MCF 10A (cell line): ENCODE measurements at places on chromosomes 7 and 10. TPM values are rescaled to one million over a fixed set of nuclear protein-coding genes. Genes with fewer than 3 reads are reported as not detected.

DNA sequence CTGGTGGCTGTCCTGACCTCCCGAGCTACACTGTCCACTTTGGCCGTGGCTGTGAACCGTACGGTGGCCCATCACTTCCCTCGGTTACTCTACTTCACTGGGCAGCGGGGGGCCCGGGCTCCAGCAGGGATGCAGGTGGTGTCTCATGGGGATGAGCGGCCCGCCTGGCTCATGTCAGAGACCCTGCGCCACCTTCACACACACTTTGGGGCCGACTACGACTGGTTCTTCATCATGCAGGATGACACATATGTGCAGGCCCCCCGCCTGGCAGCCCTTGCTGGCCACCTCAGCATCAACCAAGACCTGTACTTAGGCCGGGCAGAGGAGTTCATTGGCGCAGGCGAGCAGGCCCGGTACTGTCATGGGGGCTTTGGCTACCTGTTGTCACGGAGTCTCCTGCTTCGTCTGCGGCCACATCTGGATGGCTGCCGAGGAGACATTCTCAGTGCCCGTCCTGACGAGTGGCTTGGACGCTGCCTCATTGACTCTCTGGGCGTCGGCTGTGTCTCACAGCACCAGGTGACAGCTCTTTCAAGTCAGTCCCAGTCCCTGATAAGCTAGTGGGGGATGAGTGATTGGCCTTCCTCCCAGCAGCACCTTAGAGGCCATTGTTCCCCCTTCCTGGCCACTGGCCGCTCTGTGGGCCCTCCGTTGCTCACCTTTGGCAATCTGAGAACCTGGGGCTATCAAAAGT lies 3.0 kb downstream of the CHPF2 start:
- H3K4me1 ChIP-seq = peaks cover 16% of the 10 kb centered on the region
- H3K4me3 ChIP-seq = no peak overlapping the region
- no peak overlapping the region for H3K27ac ChIP-seq
- DNase-seq = no peak
- H3K36me3 ChIP-seq = peaks cover 47% of the 10 kb centered on the region
- H3K27me3 ChIP-seq = no peaks in the 10 kb centered on the region

DNA sequence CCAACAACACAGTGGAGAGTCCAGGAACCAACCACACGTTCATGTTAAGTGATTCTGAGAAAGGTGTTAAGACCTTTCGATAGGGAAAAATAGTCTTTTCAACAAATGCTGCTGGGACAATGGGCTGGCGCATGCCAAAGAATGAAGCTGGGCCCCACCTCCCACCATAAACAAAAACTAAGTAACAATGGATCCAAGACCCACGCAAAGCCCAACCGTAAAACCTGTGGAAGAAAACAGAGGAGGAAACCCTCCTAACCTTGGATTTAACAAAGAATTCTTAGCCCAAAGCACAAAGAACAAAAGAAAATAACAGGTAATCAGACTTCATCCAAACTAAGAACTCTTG lies 272.8 kb downstream of the ELFN1 start:
- H3K27ac ChIP-seq = no peak overlapping the region
- no peak for DNase-seq
- H3K4me1 ChIP-seq = no peaks in the 10 kb centered on the region
- no peaks in the 10 kb centered on the region for H3K27me3 ChIP-seq
- no peak overlapping the region for H3K4me3 ChIP-seq
- H3K36me3 ChIP-seq = peaks cover 14% of the 10 kb centered on the region

DNA sequence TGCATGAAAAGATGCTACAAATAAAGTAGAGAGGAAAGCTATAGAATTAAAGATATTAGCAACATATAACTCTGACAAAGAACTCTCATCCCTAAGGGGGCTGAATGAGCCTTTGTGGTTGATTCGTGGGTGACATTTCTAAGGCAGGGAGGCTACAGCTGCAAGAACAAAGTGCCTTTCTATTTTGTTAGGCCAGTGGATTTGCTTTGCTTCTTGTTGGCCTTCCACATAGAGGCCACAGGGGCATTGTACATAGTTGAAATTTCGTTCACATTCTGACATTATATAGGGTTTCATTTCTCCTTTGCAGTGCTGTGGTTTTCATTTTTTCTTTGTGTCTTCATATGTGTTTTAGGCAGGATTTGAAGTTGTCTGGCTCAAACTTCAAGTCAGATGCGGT lies 819.2 kb upstream of the C7orf33 start:
- H3K36me3 ChIP-seq = no peaks in the 10 kb centered on the region
- peaks cover 45% of the 10 kb centered on the region for H3K27me3 ChIP-seq
- H3K27ac ChIP-seq = no peak overlapping the region
- no peak for DNase-seq
- no peaks in the 10 kb centered on the region for H3K4me1 ChIP-seq

DNA sequence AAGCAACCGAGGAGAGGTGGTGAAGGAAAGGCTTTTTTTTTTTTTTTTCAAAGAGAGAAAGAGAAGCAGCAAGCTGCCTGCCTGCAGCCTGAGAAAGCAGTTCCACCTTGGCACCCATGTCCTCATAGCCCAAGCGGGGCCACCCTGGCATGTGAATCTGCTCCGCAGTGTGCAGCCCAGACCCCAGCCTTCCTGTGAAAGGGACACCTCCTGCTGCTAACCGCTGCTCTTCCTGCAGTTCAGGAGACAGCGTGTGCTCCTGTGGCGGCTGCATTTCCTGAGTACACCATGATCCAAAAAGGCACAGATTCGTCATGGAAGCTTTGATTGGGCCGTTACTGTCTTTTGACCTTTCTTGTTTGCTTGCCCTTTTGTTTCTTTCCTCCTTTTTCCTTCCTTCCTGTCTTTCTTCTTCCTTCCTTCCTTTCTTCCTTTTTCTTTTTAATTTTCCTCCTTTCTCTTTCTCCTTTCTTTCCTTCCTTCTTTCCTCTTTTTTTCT lies 38.1 kb downstream of the IKZF1 start:
- DNase-seq = peak; percentile 30
- no peak overlapping the region for H3K27ac ChIP-seq
- H3K4me1 ChIP-seq = peaks cover 9% of the 10 kb centered on the region

LCOR gene
- 33.9 and 40.4 TPM in 2 replicates for total RNA-seq

DNA sequence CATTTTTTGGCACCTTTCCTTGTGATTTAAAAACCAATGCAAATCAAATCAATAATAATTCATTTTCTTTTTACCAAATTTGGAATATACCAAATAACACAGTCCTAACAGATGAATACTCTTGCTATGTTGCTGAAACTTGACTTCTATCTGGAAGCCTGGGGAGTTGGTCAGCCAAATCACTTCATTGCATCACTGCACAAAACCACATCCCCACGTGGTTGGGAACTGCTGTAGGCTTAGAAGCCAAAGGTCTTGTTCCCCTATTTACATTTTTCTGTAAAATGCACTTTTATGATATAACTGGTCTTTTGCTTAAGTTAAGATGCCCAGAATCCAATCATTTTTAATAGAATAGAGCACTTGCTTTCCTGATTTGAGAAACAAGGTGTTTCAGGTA lies 15.2 kb downstream of the GPR85 start:
- no peaks in the 10 kb centered on the region for H3K4me1 ChIP-seq
- DNase-seq = peak; percentile 41
- H3K4me3 ChIP-seq = no peak overlapping the region

- H3K27ac ChIP-seq = no peak overlapping the region
- H3K36me3 ChIP-seq = no peaks in the 10 kb centered on the region
These were observed 51.4 kb upstream of the LYZL2 start for GRCh38 chr10:30680908-30681307.

DNA sequence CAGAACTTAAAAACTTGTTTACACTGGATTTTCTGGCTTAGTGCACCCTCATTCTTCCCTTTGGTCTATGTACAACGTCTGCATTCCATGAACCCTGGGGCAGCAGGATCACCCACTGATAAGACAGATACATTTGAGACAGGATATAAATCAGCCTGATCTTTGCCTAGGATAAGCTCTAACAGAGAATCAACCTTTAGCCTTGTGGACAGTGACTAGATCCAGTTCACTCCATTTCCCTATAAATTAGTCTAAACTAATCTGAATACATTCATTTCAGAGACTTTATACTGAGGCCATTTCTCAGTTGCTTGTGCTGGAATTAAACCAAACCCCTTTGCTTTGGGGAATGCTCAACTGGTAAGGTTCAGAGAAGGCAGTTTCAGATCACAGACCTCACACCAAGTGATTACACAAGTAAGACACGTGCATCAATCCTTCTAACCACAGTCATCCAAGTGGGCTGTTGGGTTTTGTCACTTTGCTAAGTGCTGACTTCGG lies 639.8 kb upstream of the FZD8 start:
- no peak for DNase-seq
- H3K36me3 ChIP-seq = no peaks in the 10 kb centered on the region
- H3K4me3 ChIP-seq = no peak overlapping the region
- H3K4me1 ChIP-seq = peaks cover 12% of the 10 kb centered on the region

GRCh38 chr7:110448918-110449317 lies 642.0 kb upstream of the LRRN3 start:
- no peaks in the 10 kb centered on the region for H3K36me3 ChIP-seq
- no peak overlapping the region for H3K27ac ChIP-seq
- no peak overlapping the region for H3K4me3 ChIP-seq
- no peak for DNase-seq
- H3K4me1 ChIP-seq = no peaks in the 10 kb centered on the region
- no peaks in the 10 kb centered on the region for H3K27me3 ChIP-seq

- H3K4me3 ChIP-seq = no peak overlapping the region
- no peak for DNase-seq
- H3K4me1 ChIP-seq = no peaks in the 10 kb centered on the region
- H3K36me3 ChIP-seq = no peaks in the 10 kb centered on the region
These were observed 4.5 kb upstream of the LRRC18 start for GRCh38 chr10:48944171-48944570.

GRCh38 chr10:43683451-43684291 lies 35.0 kb upstream of the ZNF32 start:
- no peak for DNase-seq
- no peak overlapping the region for H3K4me3 ChIP-seq
- peaks cover 7% of the 10 kb centered on the region for H3K4me1 ChIP-seq
- H3K27ac ChIP-seq = no peak overlapping the region

- DNase-seq = no peak
- no peaks in the 10 kb centered on the region for H3K27me3 ChIP-seq
- H3K4me1 ChIP-seq = peaks cover 20% of the 10 kb centered on the region
- peaks cover 48% of the 10 kb centered on the region for H3K36me3 ChIP-seq
These were observed 145.9 kb downstream of the LRRC4 start for GRCh38 chr7:127885222-127885772.

STX1A gene
- total RNA-seq = 21.9 and 24.2 TPM in 2 replicates

DNA sequence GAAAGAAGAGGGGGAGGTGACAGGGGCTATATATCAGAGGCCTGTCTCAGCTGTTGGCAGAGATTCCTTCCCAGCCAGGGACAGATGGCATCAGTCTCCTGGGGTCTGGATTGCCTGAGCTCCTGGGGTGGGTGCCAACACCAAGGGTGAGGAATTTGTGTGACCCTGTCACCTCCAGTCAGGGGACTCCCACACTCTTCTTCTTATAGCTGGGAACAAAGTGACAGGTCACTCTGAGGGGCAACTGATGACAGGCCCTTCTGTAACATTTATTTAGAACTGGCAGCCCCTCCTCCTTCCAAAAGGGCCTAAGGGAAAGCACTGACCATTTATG lies 53.7 kb upstream of the DUSP5 start:
- H3K36me3 ChIP-seq = no peaks in the 10 kb centered on the region
- H3K4me1 ChIP-seq = peaks cover 12% of the 10 kb centered on the region
- no peak overlapping the region for H3K4me3 ChIP-seq
- no peaks in the 10 kb centered on the region for H3K27me3 ChIP-seq
- no peak overlapping the region for H3K27ac ChIP-seq

- no peak for DNase-seq
- no peak overlapping the region for H3K4me3 ChIP-seq
These were observed 44.0 kb upstream of the COL1A2 start for GRCh38 chr7:94350734-94351133.

TEX47 gene
- not detected in 2 replicates for total RNA-seq

AGMO gene
- not detected in 2 replicates for total RNA-seq

DNA sequence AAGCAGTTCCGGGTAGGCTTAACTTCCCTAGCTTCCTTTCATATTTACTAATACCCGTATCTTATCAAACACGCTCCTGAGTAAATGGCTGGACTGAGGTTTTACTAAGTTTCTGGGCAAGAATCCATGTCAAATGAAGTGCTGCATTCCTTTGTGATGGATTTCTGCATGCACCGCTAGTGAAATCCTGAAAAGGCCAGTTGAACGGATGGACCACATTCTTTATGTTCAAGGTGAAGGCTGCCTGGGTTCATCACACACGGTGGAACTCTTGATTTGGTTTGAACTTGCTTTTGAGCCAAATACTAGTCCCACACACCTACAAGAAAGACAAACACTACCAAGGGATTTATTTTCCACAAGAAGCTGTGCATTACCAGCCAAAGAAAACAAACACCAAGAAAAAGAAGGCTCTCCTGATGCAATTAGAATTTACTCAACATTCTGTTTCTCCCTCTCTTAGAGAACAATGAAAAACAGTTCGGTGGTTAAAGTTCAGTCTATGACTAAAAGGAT lies 255.0 kb upstream of the SEMA3C start:
- peak; percentile 90 for DNase-seq
- H3K36me3 ChIP-seq = no peaks in the 10 kb centered on the region
- H3K27me3 ChIP-seq = no peaks in the 10 kb centered on the region
- peaks cover 18% of the 10 kb centered on the region for H3K4me1 ChIP-seq
- H3K27ac ChIP-seq = peak overlapping the region; percentile 88
- peak overlapping the region; percentile 60 for H3K4me3 ChIP-seq

DNA sequence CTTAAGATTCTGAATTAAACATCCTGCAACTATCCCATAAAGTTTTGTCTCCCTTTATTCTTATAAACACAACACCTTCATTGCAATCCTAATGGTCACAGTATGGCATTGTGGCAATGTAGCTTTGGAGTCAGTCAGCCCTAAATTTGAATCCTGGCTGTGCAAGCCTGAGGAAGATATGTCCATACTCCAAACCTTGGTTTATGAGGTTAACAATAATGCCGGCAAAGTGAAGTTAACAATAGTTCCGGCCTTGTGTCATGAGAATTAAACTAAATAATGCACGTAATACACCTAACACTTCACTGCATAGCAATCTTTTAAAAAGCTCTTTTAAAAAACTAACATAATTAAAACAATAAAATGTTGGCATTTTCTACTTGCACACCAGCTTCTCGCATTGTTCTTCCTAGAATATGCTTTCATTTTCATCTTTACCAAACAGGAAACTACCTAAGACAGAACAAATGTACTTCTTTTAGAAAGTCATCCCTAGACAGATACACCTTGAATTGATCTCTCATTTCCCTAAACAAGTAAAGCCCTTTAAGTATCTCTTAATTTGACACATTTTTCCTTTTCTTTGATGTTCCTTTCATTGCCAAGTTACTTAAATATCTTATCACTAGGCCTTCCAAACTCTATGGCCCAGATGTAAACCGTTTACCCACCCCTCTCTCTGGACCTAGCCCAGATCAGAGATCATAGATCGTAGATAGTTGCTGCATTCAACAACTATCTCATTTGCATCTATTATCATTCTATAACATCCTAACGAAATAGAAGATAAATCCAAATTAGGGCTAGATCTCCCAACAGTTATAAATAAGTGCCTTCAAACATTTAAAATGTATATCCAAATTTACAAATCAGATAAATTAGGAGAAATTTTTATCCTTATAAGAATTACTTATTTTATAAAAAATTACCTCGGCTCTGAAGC lies 66.7 kb downstream of the CREB3L2 start:
- H3K27ac ChIP-seq = no peak overlapping the region
- DNase-seq = no peak
- peaks cover 9% of the 10 kb centered on the region for H3K36me3 ChIP-seq
